Heart left ventricle (tissue), 16 donors: ENCODE measurements at places on chromosomes 6 and 20.

GRCh38 chr6:149482545-149483333 lies 2.1 kb downstream of the ZC3H12D start:
- peaks cover 55% of the 10 kb centered on the region for H3K4me1 ChIP-seq
- peak overlapping the region; percentile 18 for H3K4me3 ChIP-seq
- peak overlapping the region; percentile 82 for H3K27ac ChIP-seq
- no peak for DNase-seq

DNA sequence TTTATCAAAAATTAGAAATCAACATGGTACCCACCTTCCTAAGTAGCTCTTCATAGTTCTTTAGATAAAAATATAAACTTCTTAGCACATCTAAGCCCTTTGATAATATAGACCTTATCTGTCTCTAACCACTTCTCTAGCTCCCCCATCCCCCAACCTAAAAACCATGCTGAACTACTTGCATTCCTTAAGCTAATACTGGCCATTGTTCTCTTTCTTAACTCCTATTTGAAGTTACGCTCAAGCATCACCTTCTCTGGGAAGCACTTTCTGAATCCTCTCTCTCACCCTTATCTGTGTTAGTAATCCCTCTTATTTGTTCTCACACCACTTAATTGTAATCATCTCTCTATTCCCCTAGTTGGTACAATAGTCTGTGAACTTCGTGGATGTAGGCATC lies 153.0 kb downstream of the PHF3 start:
- no peaks in the 10 kb centered on the region for H3K27me3 ChIP-seq
- H3K4me1 ChIP-seq: no peaks in the 10 kb centered on the region
- no peak overlapping the region for H3K27ac ChIP-seq
- no peak for DNase-seq

DNA sequence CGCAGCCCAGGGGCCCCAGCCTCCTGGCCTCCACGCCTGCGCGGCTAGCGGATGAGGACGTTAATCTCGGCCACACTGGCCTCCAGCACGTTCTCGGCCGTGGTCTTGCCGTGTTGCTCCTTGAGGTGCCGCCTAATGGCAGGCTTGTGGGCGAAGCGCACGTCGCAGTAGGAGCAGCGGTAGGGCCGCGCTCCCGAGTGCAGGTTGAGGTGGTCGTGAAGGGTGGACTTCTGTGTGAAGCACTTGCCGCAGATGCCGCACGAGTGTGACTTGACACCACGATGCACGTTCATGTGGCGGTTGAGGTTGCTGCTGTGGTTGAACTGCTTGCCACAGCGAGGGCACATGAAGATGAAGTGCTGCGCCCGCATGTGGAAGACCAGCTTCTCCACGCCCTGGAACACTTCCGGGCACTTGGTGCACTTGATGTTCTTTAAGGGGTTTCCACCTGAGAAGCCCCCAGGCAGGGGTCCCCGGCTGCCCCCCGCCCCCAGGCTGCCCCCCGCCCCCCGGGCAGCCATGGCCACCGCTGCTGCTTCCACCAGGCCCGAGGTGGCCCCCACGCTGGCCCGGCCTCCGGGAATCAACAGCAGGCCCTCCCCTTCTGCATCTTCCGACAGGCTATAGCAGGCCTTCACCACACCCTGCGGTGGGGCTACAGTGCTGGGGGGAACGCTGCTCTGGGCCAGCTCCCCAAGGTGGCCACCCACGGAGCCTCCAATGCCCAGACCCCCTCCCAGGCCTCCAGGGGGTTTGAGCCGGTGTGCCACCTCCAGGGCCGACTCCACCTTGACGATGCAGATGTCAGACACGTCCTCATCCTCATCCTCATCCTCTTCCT lies 1.8 kb downstream of the ZBTB12 start:
- H3K36me3 ChIP-seq: peaks cover 8% of the 10 kb centered on the region
- H3K4me1 ChIP-seq: peaks cover 27% of the 10 kb centered on the region
- no peaks in the 10 kb centered on the region for H3K27me3 ChIP-seq
- H3K4me3 ChIP-seq: no peak overlapping the region
- no peak for DNase-seq

GRCh38 chr20:62387933-62388635 lies 1.2 kb downstream of the RPS21 start:
- peak overlapping the region; percentile 63 for H3K4me3 ChIP-seq
- peaks cover 37% of the 10 kb centered on the region for H3K36me3 ChIP-seq
- no peak overlapping the region for H3K27ac ChIP-seq
- no peaks in the 10 kb centered on the region for H3K27me3 ChIP-seq
- peaks cover 21% of the 10 kb centered on the region for H3K4me1 ChIP-seq

DNA sequence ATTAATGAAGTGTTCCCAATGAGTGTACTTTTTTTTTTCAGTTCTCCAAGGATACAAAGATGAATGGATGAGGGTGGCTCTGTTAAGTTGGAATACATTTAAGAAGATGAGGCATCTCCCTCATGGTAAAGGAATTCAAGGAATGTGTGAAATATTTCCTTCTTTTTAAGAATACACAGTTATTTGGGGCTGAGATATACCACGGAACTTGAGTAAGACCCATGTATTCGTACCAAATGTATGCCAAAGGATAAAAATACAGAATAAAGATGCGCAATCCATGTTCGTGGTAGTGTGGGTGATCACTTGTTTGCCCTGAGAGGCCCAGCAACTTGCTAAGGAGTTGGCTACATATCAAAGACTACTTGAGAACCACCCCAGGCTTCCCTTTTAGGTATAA lies 164.2 kb upstream of the TCF21 start:
- no peaks in the 10 kb centered on the region for H3K36me3 ChIP-seq
- no peak overlapping the region for H3K4me3 ChIP-seq
- no peak for DNase-seq
- no peak overlapping the region for H3K27ac ChIP-seq
- H3K4me1 ChIP-seq: no peaks in the 10 kb centered on the region

DNA sequence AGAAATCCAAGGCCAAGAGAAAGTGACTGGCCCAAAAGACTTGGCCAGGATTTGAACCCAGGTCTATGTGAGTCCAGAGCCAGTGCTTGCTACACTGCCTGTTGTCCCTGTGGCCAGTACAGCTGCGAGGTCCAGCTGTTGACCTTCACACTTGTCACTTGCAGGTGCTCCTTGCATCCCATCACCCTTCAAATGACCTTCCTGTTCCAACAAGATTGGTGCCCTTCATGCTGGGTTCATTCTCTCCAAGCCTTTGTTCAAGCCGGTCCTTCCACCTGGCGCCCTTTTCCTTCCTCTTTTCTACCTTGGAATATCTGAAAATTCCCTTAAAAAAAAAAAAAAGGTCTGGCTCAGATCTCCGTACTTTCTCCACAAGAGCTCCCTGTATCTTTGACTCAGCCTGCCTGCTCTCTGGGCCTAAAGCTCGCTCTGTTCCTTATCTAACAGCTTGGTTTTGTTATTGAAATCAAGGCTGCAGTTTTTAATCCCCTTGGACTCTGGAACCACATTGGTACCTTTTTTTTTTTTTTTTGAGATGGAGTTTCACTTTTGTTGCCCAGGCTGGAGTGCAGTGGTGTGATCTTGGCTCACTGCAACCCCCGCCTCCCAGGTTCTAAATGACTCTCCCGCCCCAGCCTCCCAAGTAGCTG lies 22.2 kb upstream of the MRPS18A start:
- no peak overlapping the region for H3K4me3 ChIP-seq
- no peak for DNase-seq
- H3K27ac ChIP-seq: peak overlapping the region; percentile 64

- H3K27me3 ChIP-seq: no peaks in the 10 kb centered on the region
- no peaks in the 10 kb centered on the region for H3K4me1 ChIP-seq
- no peak for DNase-seq
- no peaks in the 10 kb centered on the region for H3K36me3 ChIP-seq
- H3K4me3 ChIP-seq: no peak within 1 kb of the TSS
Observed at GRCh38 chr6:46746696-46747095, at the start of gene ANKRD66. Gene ANKRD66, plus strand, starts transcription at chr6:46746933. Its CDS starts 5,016 bp downstream, at chr6:46751949.
